Brain (organoid and tissue), 16 donors: ENCODE measurements at places on chromosomes 5 and 9.
A peak's percentile ranks its signal among the peaks of the same experiment; 100 is the strongest.

GRCh38 chr5:176530983-176531901 is 6.0 kb downstream of the RNF44 start:
- peak; percentile 56 for DNase-seq

GRCh38 chr5:172975289-172975688 is 8.3 kb upstream of the ATP6V0E1 start:
- DNase-seq, result no peak

DNA sequence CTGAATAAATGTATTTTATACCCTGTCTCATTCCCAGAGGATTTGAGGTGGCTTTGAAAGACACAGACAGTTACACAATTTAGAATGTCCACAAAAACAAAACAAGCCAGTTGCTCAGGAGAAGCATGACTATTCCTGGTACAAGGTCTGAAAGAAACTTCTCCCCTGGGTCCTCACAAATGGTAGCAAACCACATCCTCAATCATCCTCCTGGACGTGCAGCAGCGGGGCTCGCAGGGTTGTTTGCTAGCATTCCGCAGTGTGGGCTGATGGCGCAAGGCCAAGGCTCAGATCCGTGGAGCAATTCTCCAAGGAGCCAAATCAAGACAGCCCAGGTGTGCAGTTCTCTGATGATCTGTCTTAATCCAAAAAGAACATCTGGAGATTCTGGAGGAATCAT is 210.3 kb downstream of the ACTL7B start:
- no peak for DNase-seq

DNA sequence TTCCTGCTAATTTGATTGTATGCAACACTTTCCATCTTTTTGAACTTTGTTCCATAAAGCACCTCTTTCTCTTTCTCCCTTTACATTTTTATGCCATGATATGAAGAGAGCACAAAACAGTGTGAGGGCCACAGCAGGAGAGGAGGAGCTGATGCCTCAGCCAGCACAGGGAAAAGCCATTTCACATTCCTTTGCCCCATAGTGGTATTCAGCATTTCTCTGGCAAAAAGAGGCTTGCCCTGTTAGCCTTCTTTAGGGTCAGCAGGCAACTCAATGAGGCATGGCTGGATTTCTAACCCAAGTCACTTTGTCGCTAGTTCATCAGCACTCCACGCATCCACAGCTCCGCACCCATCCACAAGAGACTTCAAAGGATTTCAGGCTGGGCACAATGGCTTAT is 23.1 kb upstream of the TRPC7 start:
- DNase-seq, result no peak

DNA sequence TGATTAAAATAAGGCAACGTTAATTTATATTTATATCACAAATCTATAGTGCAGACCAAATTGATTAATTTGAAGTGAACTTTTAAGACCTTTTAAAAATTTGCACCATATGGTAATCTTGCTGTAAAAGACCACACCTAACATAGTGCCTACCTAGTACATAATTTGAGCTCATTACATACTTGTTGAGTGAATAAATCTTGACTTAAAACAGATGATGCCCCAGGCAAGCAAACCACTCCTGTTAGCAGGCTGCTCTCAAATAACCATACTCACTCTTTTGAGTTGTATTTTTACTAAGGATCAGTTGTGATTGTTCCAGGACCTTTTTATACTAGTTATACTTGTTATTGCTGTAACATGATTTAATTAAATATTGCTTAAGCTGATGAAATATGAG is 27.2 kb downstream of the CMYA5 start:
- no peak for DNase-seq

GRCh38 chr5:124061663-124062062 is 549.7 kb downstream of the CSNK1G3 start:
- peak; percentile 58 for DNase-seq

GRCh38 chr5:4374866-4375265 is 765.3 kb upstream of the ADAMTS16 start:
- DNase-seq, result no peak

DNA sequence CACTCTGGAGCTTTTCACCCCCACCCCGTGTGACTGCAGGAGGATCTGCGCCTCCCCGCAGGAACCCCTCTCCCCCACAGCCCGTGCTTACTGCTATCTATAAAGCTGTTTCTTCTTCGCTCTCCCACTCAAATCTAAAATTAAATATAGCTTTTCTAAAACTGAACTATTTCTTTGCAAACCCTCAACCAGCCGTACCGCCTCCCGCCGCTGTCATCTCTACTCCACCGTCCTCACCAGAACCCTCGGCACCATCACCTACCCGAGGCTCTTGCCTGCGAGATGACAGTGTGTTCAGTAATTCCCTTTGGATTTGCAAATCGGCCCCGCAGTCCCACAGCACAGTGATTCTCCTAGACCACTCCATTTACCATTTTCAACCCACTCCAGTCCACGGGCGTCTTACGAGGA is 13.6 kb downstream of the LPCAT1 start:
- DNase-seq, result no peak
